ENCODE measurements at places on chromosomes 3 and 15. TPM values are rescaled to one million over a fixed set of nuclear protein-coding genes. Genes with fewer than 3 reads are reported as not detected.

GRCh38 chr3:15510493-15510892 is 11.0 kb downstream of the COLQ start:
- no peak for DNase-seq

TPRG1 gene
- polyA plus RNA-seq: 0.38 TPM

SERPINI2 gene
- not detected for polyA plus RNA-seq

DNA sequence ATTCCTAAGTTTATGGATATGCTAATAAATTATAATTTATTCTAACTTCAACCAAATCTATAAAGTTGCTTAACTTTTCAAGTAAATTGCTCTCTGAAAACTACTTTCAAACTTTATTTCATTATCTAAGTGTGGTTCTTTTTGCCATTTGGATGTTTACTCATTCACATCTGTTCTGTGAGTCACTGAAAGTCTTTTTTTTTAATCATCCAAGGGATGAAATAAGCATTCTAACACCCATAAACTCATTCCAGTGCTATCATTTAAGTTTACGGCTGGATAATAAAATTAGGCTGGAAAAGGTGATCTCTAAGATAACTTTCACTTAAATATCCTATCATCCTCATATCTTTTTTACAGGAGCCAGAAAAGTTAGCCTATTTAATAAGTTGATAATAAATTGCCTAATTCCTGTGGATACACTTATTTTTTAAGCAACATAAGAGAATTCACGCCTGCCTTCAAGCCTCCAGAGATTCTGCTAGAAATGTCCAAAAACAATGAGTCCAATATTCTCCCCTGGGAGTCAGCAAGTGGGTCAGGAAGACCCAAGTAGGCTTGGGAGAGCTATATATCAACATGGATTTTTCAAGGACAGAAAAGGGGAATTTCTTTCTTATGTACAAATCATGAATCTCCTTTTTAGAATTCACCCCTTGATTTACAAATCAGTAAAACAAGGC is 25.8 kb downstream of the SCG3 start:
- DNase-seq: no peak

- no peak for DNase-seq
Measured at GRCh38 chr15:101597360-101597928, 54.7 kb downstream of the TM2D3 start.

NUDT16 gene
- polyA plus RNA-seq: 7.2 TPM

- no peak for DNase-seq
Measured at GRCh38 chr3:69716119-69716518, 23.1 kb upstream of the MITF start.

DNA sequence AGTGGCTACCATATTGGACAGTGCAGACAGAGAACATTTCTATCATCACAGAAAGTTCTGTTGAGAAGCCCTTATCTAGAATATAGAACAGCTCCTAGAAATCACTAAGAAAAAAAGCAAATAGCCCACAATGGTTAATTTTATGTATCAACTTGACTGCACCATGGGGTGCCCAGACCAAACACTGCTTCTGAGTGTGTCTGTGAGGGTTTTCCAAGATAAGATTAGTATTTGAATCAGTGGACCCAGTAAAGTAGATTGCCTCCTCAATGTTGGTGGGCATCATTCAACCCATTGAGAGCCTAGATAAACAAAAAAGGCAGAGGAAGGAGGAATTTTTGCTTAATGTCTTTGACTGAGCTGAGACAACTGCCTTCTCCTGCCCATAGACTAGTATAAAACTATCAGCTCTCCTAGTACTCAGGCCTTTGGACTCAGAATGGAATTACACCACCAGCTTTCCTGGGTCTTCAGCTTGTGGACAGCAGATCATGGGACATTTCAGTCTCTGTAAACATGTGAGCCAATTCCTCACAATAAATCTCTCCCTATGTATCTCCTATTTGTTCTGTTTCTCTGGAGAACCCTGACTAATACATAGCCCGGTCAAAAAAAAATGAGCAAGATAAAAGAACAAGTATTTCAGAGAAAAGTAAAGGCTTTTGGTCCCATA is 55.9 kb upstream of the OXTR start:
- DNase-seq: no peak

All from immature natural killer cell (primary cell).